Activated T-helper 1 cell treated with anti-CD3 and anti-CD28 coated beads, Interleukin-12 subunit alpha, Interleukin-12 subunit beta, Interleukin-2, Interleukin-4 antibody, amounts not matched to agents 30 ng/mL and 10 ng/mL and 1 ng/mL, durations not matched to agents 14 hours and 24 hours and 36 hours (primary cell): ENCODE measurements at places on chromosomes 12 and 14. TPM values are rescaled to one million over a fixed set of nuclear protein-coding genes. Genes with fewer than 3 reads are reported as not detected.

NDUFA9 gene
- 118 and 123 TPM in 2 replicates for total RNA-seq

GRCh38 chr14:79040790-79041189 is 870.6 kb downstream of the NRXN3 start:
- H3K4me1 ChIP-seq = no peaks in the 10 kb centered on the region
- no peak overlapping the region for H3K27ac ChIP-seq
- no peaks in the 10 kb centered on the region for H3K36me3 ChIP-seq
- H3K4me3 ChIP-seq = no peak overlapping the region
- DNase-seq = no peak
- no peaks in the 10 kb centered on the region for H3K27me3 ChIP-seq

DNA sequence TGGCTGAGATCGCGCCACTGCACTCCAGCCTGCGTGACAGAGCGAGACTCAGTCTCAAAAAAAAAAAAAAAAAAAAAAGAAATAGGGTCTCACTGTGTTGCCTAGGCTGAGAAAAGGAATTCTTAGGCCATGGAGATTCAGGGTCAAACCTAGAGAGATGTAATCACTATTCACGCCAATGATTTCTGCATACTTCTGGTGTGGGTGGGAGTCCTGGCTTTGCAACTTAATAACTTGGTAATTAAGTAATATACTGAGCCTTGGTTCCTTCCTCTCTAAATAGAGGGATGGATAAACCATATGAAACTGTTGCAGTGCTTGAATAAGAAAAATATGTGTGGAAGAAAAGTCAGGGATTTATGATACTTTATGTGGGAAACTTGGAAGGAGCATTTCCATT is 2.7 kb downstream of the ZNF410 start:
- H3K4me3 ChIP-seq = no peak overlapping the region
- H3K27me3 ChIP-seq = no peaks in the 10 kb centered on the region
- peaks cover 22% of the 10 kb centered on the region for H3K36me3 ChIP-seq
- no peak overlapping the region for H3K27ac ChIP-seq
- no peak for DNase-seq

ZBTB25 gene
- total RNA-seq = 18.6 and 19.6 TPM in 2 replicates

- DNase-seq = no peak
- H3K36me3 ChIP-seq = no peaks in the 10 kb centered on the region
- no peak overlapping the region for H3K4me3 ChIP-seq
- no peak overlapping the region for H3K27ac ChIP-seq
These were observed 404.7 kb downstream of the APAF1 start for GRCh38 chr12:99049774-99050173.

- H3K27me3 ChIP-seq = no peaks in the 10 kb centered on the region
- peaks cover 54% of the 10 kb centered on the region for H3K36me3 ChIP-seq
- H3K4me3 ChIP-seq = no peak overlapping the region
- H3K27ac ChIP-seq = no peak overlapping the region
These were observed 13.7 kb downstream of the ETV6 start for GRCh38 chr12:11663130-11663529.

- H3K36me3 ChIP-seq = peaks cover 81% of the 10 kb centered on the region
- H3K4me3 ChIP-seq = peak overlapping the region; percentile 38
- peak overlapping the region; percentile 81 for H3K27ac ChIP-seq
- no peaks in the 10 kb centered on the region for H3K27me3 ChIP-seq
- peaks cover 88% of the 10 kb centered on the region for H3K4me1 ChIP-seq
These were observed 4.9 kb downstream of the VAMP1 start for GRCh38 chr12:6465467-6466183.

- no peak overlapping the region for H3K27ac ChIP-seq
- no peaks in the 10 kb centered on the region for H3K27me3 ChIP-seq
- H3K36me3 ChIP-seq = no peaks in the 10 kb centered on the region
- no peaks in the 10 kb centered on the region for H3K4me1 ChIP-seq
- no peak for DNase-seq
- no peak overlapping the region for H3K4me3 ChIP-seq
These were observed 440.4 kb downstream of the ADAMTS20 start for GRCh38 chr12:43111608-43112007.

DNA sequence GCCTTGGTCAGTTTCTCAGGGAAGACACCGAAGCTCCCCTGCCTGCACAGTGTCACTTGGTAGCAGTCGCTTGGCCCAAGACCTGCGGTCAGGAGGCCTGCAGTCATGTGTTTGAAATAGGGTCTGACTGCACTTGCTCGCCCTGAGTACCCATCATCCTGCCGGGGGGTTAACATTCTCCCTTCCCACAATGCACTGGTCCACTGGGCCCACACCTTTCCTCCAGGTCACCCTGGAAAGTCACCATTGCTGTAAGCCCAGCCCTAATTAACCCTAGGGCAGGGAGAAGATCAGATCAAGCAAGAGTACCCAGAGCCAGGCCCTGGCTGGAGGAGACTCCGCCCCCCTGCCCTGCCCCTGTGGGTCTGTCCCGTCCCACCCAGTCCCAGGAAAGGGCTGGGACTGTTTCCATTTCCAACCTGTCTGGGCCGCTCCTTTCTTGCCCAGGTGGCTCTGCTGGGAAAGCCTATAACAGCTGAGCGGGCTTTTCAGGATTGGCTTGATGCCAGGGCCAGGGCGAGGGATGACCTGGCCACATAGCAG is 87.1 kb downstream of the ZFP36L1 start:
- H3K27me3 ChIP-seq = peaks cover 4% of the 10 kb centered on the region
- H3K4me3 ChIP-seq = no peak overlapping the region
- no peak overlapping the region for H3K27ac ChIP-seq
- DNase-seq = no peak
- no peaks in the 10 kb centered on the region for H3K36me3 ChIP-seq
- peaks cover 8% of the 10 kb centered on the region for H3K4me1 ChIP-seq

GRCh38 chr12:31872831-31873604 is 86.2 kb upstream of the RESF1 start:
- peaks cover 24% of the 10 kb centered on the region for H3K4me1 ChIP-seq
- H3K27ac ChIP-seq = peak overlapping the region; percentile 7
- H3K36me3 ChIP-seq = peaks cover 14% of the 10 kb centered on the region
- H3K4me3 ChIP-seq = no peak overlapping the region

DNA sequence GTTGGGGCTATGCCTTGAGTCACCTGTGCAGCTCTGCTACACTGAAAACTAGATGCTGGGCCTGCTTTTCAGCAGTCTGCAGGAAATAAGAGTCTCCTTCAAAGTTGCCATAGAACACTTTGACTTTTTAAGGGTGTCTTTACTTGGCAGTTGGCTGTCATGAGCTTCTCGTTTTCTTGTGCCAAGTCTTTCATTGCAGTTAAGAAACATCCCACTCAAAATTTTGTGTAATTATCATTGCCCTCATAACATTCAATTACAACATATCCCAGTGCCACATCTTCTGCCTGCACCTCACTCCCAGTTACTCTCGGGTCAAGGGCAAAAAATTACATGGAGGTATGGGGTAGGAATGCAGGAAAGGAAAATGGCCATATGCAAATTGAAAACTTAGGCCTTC is 29.1 kb downstream of the GPR65 start:
- peaks cover 18% of the 10 kb centered on the region for H3K4me1 ChIP-seq
- no peak overlapping the region for H3K4me3 ChIP-seq
- H3K36me3 ChIP-seq = peaks cover 13% of the 10 kb centered on the region
- no peaks in the 10 kb centered on the region for H3K27me3 ChIP-seq

GRCh38 chr12:27583057-27583797 is 59.2 kb downstream of the PPFIBP1 start:
- H3K4me1 ChIP-seq = peaks cover 50% of the 10 kb centered on the region
- H3K27me3 ChIP-seq = no peaks in the 10 kb centered on the region
- H3K36me3 ChIP-seq = peaks cover 22% of the 10 kb centered on the region
- H3K27ac ChIP-seq = no peak overlapping the region
- no peak for DNase-seq

DNA sequence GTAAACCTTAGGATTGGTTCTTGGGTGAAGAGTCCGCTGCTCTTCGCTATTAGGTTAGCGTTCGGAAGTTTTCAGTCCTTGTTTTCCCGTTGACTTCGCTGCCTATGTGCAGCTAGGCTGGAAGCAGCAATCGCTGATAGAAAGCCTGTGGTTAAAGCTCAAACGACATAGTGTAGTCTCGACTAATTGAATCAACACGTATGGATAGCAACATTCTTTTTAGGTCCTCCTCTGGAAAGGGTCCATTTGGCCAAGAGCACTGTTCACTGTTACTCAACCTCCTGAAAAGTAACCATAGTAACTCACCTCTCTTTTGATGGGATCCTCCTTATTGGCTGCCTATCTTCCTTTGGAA is 355.5 kb downstream of the SNAPC1 start:
- peaks cover 68% of the 10 kb centered on the region for H3K27me3 ChIP-seq
- no peak for DNase-seq
- peaks cover 2% of the 10 kb centered on the region for H3K36me3 ChIP-seq
- no peak overlapping the region for H3K4me3 ChIP-seq
- H3K4me1 ChIP-seq = no peaks in the 10 kb centered on the region
- H3K27ac ChIP-seq = no peak overlapping the region

- H3K4me3 ChIP-seq = peak overlapping the region; percentile 84
- H3K4me1 ChIP-seq = peaks cover 89% of the 10 kb centered on the region
- no peak for DNase-seq
- peaks cover 48% of the 10 kb centered on the region for H3K36me3 ChIP-seq
- no peaks in the 10 kb centered on the region for H3K27me3 ChIP-seq
- peak overlapping the region; percentile 75 for H3K27ac ChIP-seq
These were observed 149.0 kb downstream of the PRKCH start for GRCh38 chr14:61470261-61470960.

DNA sequence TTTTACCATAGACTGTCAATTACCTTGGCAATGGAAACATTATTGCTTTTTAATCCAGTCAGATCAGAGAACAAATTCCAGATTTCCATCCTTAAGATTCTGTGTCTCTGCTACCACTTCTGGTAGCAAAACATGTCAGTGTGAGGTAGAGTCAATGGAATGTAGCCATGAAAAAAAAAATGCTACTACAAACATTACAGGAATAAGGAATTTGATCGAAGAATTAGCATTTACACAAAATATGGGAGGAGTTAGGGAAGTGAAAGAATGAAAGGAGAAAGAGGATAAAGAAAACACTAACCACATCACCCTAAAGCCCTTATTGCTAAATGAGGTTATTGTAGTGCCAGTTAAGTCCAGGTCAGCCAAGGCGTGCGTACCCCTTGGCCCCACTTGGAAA is 9.2 kb downstream of the MED21 start:
- H3K36me3 ChIP-seq = peaks cover 38% of the 10 kb centered on the region
- no peaks in the 10 kb centered on the region for H3K4me1 ChIP-seq
- no peak overlapping the region for H3K27ac ChIP-seq
- DNase-seq = no peak
- H3K27me3 ChIP-seq = no peaks in the 10 kb centered on the region
- H3K4me3 ChIP-seq = no peak overlapping the region

GRCh38 chr12:62711631-62712241 is 223.2 kb downstream of the PPM1H start:
- H3K27ac ChIP-seq = no peak overlapping the region
- no peak for DNase-seq
- peaks cover 13% of the 10 kb centered on the region for H3K27me3 ChIP-seq
- H3K4me3 ChIP-seq = no peak overlapping the region
- no peaks in the 10 kb centered on the region for H3K36me3 ChIP-seq

- no peak overlapping the region for H3K27ac ChIP-seq
- no peaks in the 10 kb centered on the region for H3K27me3 ChIP-seq
- no peak for DNase-seq
These were observed 83.4 kb downstream of the PDE3A start for GRCh38 chr12:20451761-20452160.

LPAR5 gene
- 2.8 and 3.1 TPM in 2 replicates for total RNA-seq
